ENCODE measurements at places on chromosomes 7 and 10.

- no peak for DNase-seq
These were observed 55.9 kb downstream of the DIP2C start for GRCh38 chr10:633279-634245.

- DNase-seq = no peak
These were observed 704.0 kb upstream of the IGFBP3 start for GRCh38 chr7:46625032-46625431.

DNA sequence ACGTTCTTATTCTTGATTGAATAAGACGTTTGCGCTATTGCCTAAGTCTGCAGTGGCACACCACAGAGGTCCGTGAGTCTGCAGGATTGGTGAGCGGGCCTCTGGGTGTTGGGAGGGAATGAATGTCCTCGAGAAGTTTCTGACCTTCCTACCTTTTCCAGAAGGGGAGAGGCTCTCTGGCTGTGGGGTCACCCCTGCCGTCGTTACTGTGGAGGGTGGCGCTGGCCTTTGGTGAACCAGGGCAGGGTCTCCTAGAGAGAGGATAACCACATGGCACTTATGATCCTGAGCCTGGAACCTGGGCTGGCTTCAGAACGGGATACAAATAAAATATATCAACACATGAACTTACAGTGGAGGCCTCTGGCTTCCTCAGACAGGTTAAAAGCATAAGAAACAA is 13.8 kb downstream of the IL15RA start:
- DNase-seq = no peak

DNA sequence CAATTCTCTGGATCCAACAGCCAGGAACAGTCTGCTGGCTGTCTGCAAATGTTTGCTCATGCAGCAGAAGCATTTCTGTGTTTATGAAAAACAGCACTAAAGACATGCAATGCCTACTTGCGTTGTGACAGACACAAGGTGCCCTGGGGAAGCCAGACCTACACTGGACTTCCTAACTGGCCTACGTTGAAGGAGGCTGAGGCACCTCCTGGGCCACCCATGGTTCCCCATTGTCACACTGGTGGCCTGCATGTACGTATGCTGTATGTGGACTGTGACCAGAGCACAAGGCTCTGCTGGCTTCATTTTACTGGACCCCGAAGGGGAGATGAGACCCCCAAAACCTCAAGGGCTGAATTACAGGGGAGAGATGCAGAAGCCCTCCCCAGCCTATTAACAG is 27.7 kb downstream of the PSAP start:
- DNase-seq = no peak

- DNase-seq = peak; percentile 82
These were observed 10.3 kb upstream of the ANKRD7 start for GRCh38 chr7:118214051-118214832.

- DNase-seq = no peak
These were observed 253.5 kb downstream of the MAGI2 start for GRCh38 chr7:79199961-79200360.

DNA sequence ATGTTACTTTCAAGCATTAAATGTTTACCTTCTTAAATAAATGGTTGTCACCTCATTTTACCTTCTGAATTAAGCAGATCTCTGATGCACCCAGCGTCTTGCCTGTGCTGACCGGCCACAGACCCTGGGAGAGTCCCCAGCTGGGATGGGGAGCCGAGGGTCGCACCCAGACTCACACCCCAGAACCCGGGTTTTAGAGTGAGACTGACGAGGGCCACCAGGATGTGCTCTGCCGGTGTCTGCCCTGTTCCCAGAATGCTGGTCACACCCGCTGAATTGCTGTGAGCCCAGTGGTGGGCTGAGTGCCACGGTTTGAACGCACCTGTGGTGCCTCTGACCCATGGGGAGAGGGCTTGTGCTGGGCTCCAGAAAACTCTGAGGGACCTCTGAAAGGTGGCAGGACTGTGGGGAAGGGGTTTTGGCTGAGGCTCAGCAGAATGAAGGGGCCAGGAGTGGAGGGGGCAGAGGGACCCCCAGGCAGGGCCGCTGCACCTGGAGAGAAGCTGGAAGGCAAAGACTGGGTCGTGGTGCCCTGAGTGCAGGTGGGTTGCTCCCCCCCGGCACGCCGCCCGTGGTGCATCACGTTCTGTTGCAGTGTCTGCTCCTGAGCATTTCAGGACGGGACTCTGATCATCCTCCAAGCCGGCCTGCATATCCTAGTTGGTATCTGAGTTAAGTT is 39.2 kb downstream of the INPP5A start:
- DNase-seq = no peak

- no peak for DNase-seq
These were observed 212.1 kb upstream of the KCND2 start for GRCh38 chr7:120060875-120061274.

- DNase-seq = no peak
These were observed 33.8 kb downstream of the MAP3K8 start for GRCh38 chr10:30467651-30468338.

DNA sequence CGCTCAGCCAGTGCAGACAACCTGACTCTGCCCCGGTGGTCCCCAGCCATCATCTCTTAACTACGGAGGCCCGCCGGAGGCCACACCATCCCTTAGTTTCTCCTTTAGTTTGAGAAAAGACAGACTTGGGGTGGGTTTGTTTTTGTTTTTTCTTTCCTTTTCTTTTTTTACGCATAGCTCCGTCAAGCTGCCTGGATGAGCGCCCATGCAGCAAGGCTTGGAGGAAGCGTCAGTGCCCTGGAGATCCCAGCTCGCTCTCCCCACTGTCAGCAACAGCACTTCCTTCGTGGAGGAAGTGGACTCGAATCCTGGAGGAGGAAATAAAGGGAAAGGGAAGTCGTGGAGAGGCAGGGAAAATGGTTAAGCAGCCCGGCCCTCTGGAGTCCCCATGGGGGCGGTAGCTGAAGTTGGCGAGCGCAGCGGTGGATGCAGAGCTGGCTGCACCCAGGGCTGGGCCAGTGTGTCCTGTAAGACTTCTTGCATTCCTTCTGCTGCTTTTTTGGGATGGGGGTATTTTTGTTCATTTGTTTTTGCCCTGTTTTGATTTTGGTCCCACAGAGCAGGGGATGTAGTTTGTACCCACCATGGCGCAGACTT is 35.9 kb upstream of the GJD4 start:
- DNase-seq = no peak

GRCh38 chr7:1200045-1200444 is 32.6 kb upstream of the UNCX start:
- no peak for DNase-seq

GRCh38 chr10:132548869-132549268 is 11.3 kb downstream of the INPP5A start:
- no peak for DNase-seq

DNA sequence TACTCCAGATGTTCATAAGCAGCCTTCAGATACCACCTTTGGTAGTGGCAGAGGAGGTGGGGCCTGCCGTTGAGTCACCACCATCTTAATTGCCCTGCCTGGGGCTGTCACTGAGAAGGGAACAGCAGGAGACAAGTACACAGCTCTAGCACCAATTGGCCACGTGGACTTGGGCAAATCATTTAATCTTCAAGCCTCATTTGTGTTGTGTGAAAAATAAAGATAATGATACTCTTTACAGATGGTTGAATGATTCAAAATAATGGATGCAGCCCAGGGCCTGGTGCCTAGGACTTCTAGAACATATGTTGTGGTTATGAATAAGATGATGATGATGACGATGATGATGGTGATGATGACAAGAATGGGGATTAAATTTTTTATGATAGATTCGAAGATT is 111.9 kb upstream of the ADAM12 start:
- DNase-seq = no peak

DNA sequence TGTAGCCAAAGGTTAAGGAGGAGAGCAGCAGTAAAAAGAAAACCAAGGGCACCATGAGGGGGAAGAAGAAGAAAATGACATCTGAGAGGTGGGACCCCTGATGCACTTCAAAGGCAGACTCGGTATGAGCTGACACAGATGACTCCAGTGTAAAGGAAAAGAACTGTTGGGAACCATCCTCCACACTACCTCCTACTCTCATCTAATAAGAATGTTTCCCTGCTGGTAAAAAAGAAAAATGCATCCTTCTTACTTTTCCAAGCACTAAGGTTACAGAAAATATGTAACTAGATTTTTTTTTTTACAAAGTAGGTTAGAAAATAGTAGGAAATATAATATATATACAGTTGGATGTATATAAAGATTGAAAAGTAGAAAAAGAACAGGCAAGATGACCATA is 16.9 kb downstream of the TAS2R41 start:
- no peak for DNase-seq

GRCh38 chr7:155860461-155860839 is 48.2 kb upstream of the SHH start:
- DNase-seq = no peak

- no peak for DNase-seq
These were observed 806.1 kb downstream of the TNS3 start for GRCh38 chr7:46775776-46776175.

DNA sequence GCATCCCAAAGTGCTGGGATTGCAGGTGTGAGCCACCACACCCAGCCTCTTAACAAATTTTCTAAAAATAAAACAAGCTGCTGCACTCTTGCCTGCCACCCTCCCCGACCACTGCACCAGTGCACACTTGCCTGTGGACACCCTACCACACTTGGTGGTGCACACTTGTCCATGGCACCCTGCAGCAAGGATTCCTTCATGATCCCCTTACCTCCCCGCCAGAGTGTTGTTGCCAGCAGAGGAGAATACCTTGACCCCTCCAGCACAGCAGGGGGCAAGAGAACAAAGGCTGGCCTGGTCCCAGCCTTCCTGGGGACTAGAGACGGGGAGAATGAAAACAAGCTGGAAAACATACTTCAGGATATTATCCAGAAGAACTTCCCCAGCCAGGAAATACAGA is 65.9 kb upstream of the KCND2 start:
- DNase-seq = no peak

DNA sequence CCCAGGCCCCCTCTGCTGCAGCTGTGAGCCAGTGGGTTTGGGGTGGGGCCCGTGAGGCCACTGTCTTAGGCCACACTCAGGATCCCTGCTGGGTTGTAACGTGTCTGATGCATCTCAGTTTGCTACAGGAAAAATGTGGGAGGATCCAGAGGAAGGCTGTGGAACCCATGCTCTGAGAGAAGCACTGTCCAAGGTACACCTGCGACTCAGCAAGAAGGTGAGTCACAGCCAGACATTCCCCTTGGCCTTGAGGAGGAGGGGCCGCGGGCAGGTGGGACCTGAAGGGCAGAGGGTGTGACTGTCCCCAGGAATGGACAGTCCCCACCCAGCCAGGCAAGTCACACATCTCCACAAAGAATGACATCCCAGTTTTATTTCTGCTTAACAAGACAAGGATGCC is 27.8 kb upstream of the C10orf120 start:
- DNase-seq = no peak

GRCh38 chr10:26169466-26169865 is 47.1 kb upstream of the GAD2 start:
- DNase-seq = no peak

DNA sequence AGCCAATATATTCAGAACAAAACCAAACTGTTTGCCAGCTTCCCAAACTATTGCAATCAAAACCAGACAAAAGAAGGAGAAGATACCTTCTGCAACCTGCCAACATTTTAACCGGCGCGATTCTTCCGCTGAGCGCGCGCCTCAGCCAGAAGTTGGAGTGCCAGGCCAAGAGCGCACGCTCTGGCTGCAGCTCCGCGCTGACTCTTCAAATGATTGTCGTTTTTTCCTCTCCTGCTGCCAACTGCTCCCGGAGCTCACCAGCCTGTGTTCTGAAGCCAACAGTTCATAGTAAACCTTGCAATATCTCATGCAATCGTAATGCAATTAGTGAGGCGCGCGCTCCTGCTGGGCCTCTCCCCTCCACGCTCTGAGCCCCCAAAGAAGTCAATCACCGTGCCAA is 259.7 kb upstream of the MGMT start:
- DNase-seq = no peak

DNA sequence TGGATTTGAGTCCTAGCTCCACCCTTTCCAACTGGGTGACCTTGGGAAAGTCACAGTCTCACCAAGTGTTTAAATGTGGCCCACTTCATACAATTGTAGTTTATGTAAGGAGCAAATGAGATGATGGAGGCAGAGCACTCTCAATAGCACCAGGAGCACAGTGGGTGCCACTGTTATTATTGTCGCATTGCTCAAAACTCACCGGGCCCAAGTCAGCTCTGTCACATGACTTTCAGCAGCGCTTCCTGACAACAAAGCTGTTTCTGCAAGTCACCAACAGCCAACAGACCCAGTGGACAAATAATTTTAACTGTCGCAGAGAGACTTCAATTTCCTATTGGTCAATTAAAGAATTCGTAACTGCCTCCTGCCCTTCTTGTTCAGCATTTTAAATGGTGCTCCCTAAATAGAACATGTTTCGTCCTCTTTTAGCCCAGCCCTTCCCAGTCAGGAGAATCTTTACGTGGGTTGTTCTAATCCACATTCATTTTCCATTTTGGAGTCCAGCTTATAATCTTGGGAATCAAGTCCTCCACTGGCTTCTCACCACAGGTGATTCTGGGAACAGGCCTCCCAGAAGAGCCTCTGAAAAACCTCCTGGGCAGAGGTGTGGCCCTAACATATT is 415.6 kb upstream of the NPVF start:
- DNase-seq = no peak

GRCh38 chr7:79182283-79182682 is 271.2 kb downstream of the MAGI2 start:
- DNase-seq = no peak

DNA sequence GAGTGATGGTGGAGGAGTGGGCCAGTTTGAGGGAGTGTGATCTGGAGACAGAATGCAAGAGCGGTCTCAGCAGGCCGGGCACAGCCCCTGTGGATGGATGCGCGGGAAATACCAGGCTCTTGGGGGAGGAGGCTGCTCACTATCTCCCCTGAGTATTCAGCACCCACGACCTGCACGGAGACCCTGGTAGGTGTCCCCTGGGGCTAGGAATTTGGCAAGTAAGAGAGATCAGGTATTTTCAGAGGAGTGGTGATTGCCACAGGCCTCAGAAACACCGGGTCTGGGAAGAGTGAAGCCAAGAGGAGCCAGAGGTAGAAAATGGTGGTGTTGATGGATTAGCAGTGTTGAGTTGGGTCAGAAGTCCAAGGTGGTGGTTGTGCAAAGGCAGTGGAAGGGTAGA is 426.3 kb downstream of the PAXIP1 start:
- DNase-seq = no peak

DNA sequence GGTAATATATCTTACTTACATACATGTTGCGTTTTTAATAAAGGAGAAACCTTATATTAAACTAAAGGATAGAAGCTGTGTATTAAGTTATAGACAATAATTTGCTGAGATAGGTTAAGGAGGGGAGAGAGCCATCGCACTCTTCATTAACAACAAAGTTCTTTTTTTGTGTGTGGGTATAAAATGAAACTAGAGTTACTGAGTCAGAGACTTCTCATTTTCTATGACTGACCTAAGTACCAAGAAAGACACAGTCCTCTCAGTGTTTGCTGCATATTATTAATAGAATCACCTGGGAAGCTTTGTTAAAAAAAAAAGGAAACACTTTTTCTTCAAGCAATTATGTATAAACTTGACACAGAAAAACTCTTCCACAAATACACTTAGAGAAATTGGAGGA is 31.4 kb downstream of the FEZF1 start:
- no peak for DNase-seq

- peak; percentile 80 for DNase-seq
These were observed at the start of gene COPS6 for GRCh38 chr7:100088621-100089457. Gene COPS6, plus strand, starts transcription at chr7:100088969. Its CDS starts 22 bp downstream, at chr7:100088991.

Data from effector CD8-positive, alpha-beta T cell (primary cell).